ENCODE measurements at places on chromosomes 11 and 22.

DNA sequence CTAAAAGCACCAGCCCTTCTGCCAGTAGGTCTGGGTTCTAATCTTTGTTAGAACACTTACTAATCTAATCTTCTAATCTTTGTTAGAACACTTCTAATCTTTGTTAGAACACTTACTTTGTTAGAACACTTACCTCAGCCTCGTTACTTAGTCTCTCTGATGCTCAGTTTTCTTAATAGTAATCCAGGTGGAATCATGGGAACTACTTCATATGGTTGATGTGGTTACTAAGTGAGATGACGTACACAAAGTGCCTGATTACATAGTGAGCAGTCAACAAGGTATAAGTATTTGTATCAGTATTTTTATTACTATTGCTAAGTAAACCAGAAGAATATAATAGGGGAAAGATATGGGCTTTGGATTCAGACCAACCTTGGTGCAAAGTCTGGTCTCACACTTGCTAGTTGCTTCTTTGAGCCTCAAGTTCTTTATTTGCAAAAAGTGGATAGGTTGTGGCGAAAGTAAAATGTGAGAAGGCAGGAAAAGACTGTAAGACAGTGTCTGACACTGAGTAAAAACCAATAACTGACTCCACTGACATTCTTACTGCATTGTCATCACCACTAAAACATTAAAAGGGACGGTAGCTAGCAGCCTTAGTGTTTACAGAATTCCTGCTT is 83.7 kb downstream of the TRAF6 start:
- DNase-seq, result no peak
- H3K36me3 ChIP-seq, result no peaks in the 10 kb centered on the region
- H3K27ac ChIP-seq, result no peak overlapping the region
- H3K27me3 ChIP-seq, result peaks cover 8% of the 10 kb centered on the region

GRCh38 chr11:78417888-78418583 is 416 bp upstream of the GAB2 start:
- H3K4me3 ChIP-seq, result peak overlapping the region; percentile 78
- peak overlapping the region; percentile 50 for H3K27ac ChIP-seq
- H3K36me3 ChIP-seq, result peaks cover 4% of the 10 kb centered on the region

DNA sequence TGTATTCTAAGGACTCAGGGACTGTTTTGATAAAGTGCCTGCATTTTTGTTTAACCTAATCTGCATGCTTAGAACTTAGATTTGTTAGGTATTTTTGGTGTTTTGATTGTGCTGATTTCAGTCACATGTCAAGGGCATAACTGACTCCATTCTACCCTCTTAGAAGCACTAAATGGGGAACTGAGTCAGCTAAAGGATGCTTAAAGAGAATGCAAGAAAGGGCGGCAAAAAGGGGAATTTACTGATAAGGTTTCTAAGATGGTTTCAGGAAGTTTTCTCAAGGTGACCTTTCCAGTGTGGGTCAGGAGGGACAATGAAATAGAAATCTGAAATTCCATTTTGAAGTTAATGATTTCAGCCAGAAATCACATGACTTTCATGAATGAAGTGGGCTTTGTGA is 43.0 kb downstream of the MMP20 start:
- H3K36me3 ChIP-seq, result peaks cover 2% of the 10 kb centered on the region
- H3K27me3 ChIP-seq, result no peaks in the 10 kb centered on the region
- no peak overlapping the region for H3K4me3 ChIP-seq
- DNase-seq, result no peak
- H3K27ac ChIP-seq, result no peak overlapping the region
- peaks cover 8% of the 10 kb centered on the region for H3K4me1 ChIP-seq

GRCh38 chr11:70844387-70844786 is 408.0 kb downstream of the SHANK2 start:
- no peak overlapping the region for H3K4me3 ChIP-seq
- DNase-seq, result no peak
- H3K27ac ChIP-seq, result no peak overlapping the region

DNA sequence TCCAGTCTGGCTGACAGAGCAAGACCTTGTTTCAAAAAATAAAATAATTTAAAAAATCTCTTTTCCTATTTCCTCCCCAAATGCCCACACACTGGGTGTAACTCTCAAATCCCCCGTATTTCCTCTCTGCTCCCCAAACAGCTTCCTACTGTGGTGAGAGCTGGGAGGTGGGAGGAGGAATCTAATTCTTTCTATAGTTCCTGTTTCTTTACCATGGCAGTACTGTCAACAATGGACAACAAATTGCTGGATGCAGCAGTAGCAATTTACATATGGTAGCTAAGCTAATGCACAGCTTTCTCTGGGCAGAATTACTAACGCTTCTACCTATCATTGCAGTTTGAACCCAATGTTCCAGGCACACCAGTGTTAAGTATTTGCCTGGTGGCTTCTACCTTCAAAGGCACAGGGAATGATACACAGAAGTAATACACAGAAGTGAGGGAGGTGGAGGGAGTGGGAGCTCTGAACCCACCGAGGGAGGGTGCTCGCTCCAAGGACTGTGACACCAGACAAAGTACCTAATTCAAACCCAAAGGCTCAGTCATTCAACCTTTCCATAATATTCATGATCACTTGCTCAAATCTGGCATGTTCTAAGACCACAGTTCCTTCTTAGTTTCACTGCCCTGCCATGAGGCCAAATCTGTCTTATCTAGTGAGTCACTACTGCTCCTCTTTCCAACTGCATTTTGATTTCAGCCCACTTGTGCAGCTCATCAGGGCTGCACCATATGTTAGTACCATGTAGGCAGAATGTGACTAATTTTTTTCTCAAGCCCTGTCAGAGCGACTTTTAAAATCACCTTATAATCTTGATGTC is 37.9 kb downstream of the CELF1 start:
- H3K27ac ChIP-seq, result peak overlapping the region; percentile 82
- peaks cover 68% of the 10 kb centered on the region for H3K4me1 ChIP-seq
- no peak for DNase-seq
- no peaks in the 10 kb centered on the region for H3K27me3 ChIP-seq
- H3K4me3 ChIP-seq, result peak overlapping the region; percentile 4

GRCh38 chr11:129425214-129425613 is 49.6 kb downstream of the BARX2 start:
- H3K4me1 ChIP-seq, result no peaks in the 10 kb centered on the region
- DNase-seq, result no peak
- no peak overlapping the region for H3K27ac ChIP-seq
- H3K36me3 ChIP-seq, result no peaks in the 10 kb centered on the region

- H3K4me3 ChIP-seq, result peak within 1 kb of the TSS; percentile 59
- H3K36me3 ChIP-seq, result no peaks in the 10 kb centered on the region
- no peak within 1 kb of the TSS for H3K27ac ChIP-seq
- H3K27me3 ChIP-seq, result peaks cover 16% of the 10 kb centered on the region
- H3K4me1 ChIP-seq, result peaks cover 5% of the 10 kb centered on the region
Measured at GRCh38 chr11:6655790-6656583, at the start of gene DCHS1. TSS of gene DCHS1 (minus strand) at chr11:6655809. CDS start at chr11:6641613, 14,196 bp downstream.

DNA sequence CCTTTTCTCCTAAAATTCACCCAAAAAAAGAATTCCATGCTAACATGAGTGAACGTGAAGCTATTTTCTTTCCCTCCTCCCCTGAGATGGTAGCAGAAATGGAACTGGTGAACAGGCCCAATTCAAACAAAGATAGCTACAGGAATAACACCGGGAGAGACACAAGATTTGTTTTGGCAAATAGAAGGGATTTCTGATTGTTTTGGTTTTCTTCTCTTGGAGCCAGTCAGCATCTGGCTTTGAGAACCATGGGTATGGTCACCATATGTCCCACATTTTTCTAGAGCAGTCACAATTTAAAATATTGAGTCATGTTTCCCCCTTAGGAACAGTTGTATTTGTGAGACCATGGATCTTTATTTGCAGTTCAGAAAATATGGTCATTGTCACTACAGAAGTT is 214.1 kb downstream of the FAM76B start:
- no peaks in the 10 kb centered on the region for H3K4me1 ChIP-seq
- no peak overlapping the region for H3K27ac ChIP-seq
- H3K27me3 ChIP-seq, result no peaks in the 10 kb centered on the region
- no peak overlapping the region for H3K4me3 ChIP-seq
- DNase-seq, result no peak

DNA sequence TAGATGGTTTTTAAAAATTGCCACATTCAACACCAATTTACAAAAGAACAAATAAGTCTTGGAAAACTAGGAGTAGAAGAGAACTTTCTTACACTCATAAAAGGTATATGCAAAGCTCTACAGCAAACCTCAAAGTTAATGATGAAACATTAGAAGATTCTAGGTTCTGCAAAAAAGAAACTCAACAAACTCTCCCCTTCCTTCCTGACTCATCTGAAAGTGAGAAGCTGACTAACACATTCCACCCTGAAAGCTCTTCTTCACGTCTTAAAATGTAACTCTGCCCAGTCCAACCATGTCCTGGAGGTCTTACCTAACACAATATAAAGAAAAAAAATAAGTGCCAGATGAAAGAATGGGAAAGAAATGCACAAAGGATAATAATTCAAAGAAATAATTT is 218.9 kb upstream of the ISX start:
- H3K4me3 ChIP-seq, result no peak overlapping the region
- no peaks in the 10 kb centered on the region for H3K36me3 ChIP-seq
- DNase-seq, result no peak
- H3K4me1 ChIP-seq, result no peaks in the 10 kb centered on the region

GRCh38 chr11:106904826-106905225 is 113.5 kb downstream of the GUCY1A2 start:
- H3K4me3 ChIP-seq, result no peak overlapping the region
- no peak overlapping the region for H3K27ac ChIP-seq
- no peaks in the 10 kb centered on the region for H3K4me1 ChIP-seq
- H3K36me3 ChIP-seq, result no peaks in the 10 kb centered on the region
- DNase-seq, result no peak

DNA sequence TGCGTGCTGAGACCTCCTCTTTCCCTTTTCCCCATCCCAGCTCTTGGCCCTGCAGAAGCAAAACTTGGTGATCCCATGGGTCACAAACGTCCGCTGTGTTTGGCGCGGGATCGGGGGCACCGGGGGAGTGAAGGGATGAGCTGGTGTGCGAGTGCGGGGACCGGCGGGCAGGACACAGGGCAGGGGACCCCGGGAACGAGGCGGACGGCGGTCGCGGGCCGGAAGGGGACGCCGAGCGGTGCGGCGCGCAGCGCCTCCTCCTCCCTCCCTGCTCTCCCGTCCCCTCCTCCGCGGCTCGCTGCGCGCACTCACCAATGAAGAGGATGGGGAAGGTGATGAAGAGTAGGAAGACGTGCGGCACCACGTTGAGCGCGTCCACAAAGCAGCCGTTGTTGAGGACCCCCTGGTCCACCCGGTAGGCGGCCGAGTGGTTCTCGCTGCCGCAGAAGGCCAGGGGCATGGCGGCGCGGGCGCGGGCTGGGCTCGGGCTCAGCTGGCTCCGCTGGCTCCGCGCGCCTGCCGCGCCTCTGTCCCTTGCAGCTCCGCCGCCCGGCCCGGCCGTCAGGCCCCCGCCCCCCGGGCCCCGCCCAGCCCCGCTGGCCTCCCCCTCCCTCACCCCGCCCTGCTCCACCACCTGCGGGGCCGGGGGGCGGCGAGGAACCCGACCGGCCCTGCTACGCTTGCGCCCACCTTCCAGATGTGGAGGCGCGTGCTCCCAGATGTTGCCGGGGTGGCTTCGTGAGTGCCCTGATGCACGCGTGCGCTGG is at the start of gene ABCC8:
Gene ABCC8 (minus strand): TSS at position 529 of the 767 bp plus-strand sequence. CDS start 69 bp downstream, at position 460.
- H3K4me1 ChIP-seq, result peaks cover 12% of the 10 kb centered on the region
- peak; percentile 29 for DNase-seq
- peak within 1 kb of the TSS; percentile 32 for H3K4me3 ChIP-seq
- no peaks in the 10 kb centered on the region for H3K36me3 ChIP-seq

DNA sequence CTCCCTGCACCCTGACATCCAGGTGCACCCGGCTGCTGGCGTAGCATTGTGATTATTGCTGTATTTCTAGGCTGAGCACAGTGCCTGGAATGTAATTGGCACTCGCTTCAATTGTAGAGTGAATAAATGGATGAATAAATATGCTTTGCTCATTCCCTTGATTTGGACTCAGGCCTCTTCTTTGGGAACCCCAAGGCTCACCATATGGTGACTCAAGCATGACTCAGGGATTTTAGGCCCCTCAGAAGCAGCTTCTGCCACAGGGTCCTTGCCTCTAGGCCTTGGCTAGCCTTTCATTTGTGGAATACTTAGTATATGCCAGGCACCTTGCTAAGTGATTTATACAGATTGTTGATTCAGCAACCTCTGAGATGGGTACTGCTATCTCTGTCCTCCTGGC is 78.9 kb downstream of the GRIK4 start:
- DNase-seq, result no peak
- H3K27me3 ChIP-seq, result peaks cover 15% of the 10 kb centered on the region
- no peaks in the 10 kb centered on the region for H3K4me1 ChIP-seq

DNA sequence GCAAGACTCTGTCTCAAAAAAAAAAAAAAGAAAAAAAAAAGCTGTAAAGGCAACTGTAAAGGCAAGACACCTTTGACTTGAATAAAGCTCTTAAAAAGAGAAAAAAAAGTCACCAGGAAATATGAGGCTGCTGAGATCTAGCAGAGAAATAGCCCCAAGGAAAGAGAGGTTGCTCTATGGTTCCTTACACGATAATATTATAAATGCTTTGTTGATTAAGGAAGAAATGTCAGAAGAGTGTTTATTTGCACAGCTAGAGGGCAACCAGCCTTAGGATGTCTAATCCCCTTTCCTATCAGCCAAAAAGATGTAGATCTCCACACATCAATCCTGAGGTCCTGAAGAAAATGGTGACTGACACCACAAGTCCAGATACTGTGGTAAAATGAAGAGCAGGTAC is 32.0 kb downstream of the RBFOX2 start:
- no peak for DNase-seq
- peaks cover 6% of the 10 kb centered on the region for H3K27me3 ChIP-seq
- H3K27ac ChIP-seq, result no peak overlapping the region
- H3K4me3 ChIP-seq, result no peak overlapping the region
- no peaks in the 10 kb centered on the region for H3K4me1 ChIP-seq
- H3K36me3 ChIP-seq, result no peaks in the 10 kb centered on the region
